ENCODE measurements at places on chromosomes 16 and 17.

GRCh38 chr16:886084-886543 is 84.7 kb downstream of the LMF1 start:
- H3K36me3 ChIP-seq = no peaks in the 10 kb centered on the region
- no peaks in the 10 kb centered on the region for H3K4me1 ChIP-seq
- peak overlapping the region; percentile 55 for H3K27ac ChIP-seq
- no peak for DNase-seq
- H3K4me3 ChIP-seq = peak overlapping the region; percentile 11

GRCh38 chr16:74140557-74140956 is 156.1 kb upstream of the PSMD7 start:
- no peaks in the 10 kb centered on the region for H3K4me1 ChIP-seq
- no peak overlapping the region for H3K27ac ChIP-seq
- DNase-seq = no peak
- H3K36me3 ChIP-seq = no peaks in the 10 kb centered on the region

DNA sequence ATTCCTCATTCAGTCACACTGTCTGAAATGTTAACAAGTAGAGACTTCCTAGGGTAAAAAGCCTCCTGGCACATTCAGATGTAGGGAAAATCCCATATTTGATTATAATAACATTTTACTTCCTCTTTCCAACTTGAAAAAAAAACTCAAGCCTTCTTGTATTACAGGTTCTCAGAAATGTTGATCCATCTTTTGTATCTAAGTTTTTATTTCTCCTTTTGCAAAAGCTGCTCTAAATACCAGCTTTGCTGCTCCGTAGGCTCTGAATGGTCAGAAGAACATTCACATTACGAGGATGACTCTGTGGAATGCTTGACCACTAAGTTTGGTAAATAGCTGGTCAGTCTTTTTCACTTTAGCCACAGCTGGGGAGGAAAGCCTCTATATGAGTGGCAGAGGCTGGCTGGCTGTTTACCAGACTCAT is 13.2 kb upstream of the HEATR6 start:
- DNase-seq = no peak
- H3K4me1 ChIP-seq = no peaks in the 10 kb centered on the region
- no peaks in the 10 kb centered on the region for H3K36me3 ChIP-seq

DNA sequence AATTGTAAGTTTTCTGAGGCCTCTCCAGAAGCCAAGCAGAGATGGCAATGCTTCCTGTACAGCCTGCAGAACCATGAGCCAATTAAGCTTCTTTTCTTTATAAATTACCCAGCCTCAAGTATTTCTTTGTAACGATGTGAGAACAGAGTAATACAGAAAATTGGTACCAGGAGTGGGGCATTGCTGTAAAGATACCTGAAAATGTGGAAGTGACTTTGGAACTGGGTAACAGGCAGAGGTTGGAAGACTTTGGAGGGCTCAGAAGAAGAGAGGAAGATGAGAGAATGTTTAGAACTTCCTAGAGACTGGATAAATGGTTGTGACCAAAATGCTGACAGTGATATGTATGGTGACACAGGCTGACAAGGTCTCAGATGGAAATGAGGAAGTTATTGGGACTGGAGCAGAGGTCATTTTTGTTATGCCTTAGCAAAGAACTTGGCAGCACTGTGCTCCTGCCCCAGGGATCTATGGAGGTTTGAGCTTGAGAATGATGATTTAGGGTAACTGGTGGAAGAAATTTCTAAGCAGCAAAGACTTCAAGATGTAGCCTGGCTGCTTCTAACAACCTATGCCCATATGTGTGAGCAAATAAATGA is 23.1 kb downstream of the PRDM7 start:
- H3K4me1 ChIP-seq = no peaks in the 10 kb centered on the region
- H3K36me3 ChIP-seq = no peaks in the 10 kb centered on the region
- H3K4me3 ChIP-seq = no peak overlapping the region
- no peak for DNase-seq
- H3K27me3 ChIP-seq = no peaks in the 10 kb centered on the region

DNA sequence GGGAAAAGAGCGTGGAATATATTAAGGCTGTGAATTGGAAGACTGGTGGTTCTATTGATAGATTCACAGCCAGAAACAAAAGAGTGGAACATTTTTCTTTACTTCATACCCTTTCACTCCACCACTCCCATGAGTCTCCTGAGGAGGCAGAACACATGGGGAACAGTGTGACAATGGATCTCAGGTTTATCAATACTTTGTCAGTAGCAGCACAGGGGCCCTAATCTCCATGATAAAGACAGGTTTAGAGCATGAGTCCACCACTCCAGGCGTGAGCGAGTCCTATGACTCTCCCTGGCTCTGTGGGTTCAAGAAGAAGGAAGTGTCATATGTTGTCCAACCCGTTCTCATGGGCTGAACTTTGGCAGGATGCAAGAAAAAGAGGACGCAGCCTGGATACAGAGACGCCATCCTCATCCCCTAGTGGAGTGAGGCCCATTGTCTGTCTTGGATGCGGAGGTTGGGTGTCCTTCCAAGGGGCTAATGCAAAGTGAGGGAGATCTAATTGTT is 361.2 kb downstream of the TMEM114 start:
- H3K4me1 ChIP-seq = no peaks in the 10 kb centered on the region
- no peaks in the 10 kb centered on the region for H3K36me3 ChIP-seq
- no peak overlapping the region for H3K4me3 ChIP-seq
- DNase-seq = no peak
- H3K27ac ChIP-seq = no peak overlapping the region

- no peaks in the 10 kb centered on the region for H3K4me1 ChIP-seq
- no peak overlapping the region for H3K4me3 ChIP-seq
- DNase-seq = no peak
- peaks cover 12% of the 10 kb centered on the region for H3K27me3 ChIP-seq
- no peak overlapping the region for H3K27ac ChIP-seq
Observed at GRCh38 chr17:82313195-82314011, 4.0 kb downstream of the CD7 start.

GRCh38 chr16:78407191-78407590 is 307.7 kb downstream of the WWOX start:
- H3K36me3 ChIP-seq = no peaks in the 10 kb centered on the region
- H3K27ac ChIP-seq = no peak overlapping the region
- no peak for DNase-seq
- no peaks in the 10 kb centered on the region for H3K27me3 ChIP-seq
- no peaks in the 10 kb centered on the region for H3K4me1 ChIP-seq
- H3K4me3 ChIP-seq = no peak overlapping the region

GRCh38 chr17:21167303-21167702 is 40.5 kb downstream of the DHRS7B start:
- no peaks in the 10 kb centered on the region for H3K27me3 ChIP-seq
- peak; percentile 56 for DNase-seq
- H3K4me3 ChIP-seq = peak overlapping the region; percentile 30
- peaks cover 2% of the 10 kb centered on the region for H3K36me3 ChIP-seq

DNA sequence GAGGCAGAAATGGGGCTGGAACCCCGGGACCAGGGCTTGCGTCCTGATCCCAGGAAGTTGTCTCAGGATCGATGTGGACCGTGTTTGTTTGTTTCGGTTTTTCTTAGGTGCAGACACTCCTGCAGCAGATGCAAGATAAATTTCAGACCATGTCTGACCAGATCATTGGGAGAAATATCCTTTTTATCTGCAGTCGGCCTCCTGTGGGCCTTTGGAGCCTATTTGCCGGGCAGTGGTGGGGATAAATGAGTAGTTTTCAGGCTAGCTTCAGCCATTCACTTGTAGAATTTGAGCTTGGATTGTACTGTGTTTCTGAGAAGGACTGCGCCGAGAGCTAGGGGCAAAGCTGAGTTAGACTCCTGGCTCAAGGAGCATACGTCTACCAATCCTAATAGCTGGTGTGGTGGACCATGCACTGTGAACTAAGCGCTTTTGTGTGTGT is 816 bp downstream of the HSBP1 start:
- peaks cover 18% of the 10 kb centered on the region for H3K36me3 ChIP-seq
- H3K27ac ChIP-seq = peak overlapping the region; percentile 85
- no peaks in the 10 kb centered on the region for H3K27me3 ChIP-seq
- peak overlapping the region; percentile 90 for H3K4me3 ChIP-seq

- peak overlapping the region; percentile 41 for H3K27ac ChIP-seq
- H3K4me3 ChIP-seq = no peak overlapping the region
- H3K36me3 ChIP-seq = no peaks in the 10 kb centered on the region
- no peak for DNase-seq
Observed at GRCh38 chr16:51834133-51834532, 683.1 kb upstream of the SALL1 start.

DNA sequence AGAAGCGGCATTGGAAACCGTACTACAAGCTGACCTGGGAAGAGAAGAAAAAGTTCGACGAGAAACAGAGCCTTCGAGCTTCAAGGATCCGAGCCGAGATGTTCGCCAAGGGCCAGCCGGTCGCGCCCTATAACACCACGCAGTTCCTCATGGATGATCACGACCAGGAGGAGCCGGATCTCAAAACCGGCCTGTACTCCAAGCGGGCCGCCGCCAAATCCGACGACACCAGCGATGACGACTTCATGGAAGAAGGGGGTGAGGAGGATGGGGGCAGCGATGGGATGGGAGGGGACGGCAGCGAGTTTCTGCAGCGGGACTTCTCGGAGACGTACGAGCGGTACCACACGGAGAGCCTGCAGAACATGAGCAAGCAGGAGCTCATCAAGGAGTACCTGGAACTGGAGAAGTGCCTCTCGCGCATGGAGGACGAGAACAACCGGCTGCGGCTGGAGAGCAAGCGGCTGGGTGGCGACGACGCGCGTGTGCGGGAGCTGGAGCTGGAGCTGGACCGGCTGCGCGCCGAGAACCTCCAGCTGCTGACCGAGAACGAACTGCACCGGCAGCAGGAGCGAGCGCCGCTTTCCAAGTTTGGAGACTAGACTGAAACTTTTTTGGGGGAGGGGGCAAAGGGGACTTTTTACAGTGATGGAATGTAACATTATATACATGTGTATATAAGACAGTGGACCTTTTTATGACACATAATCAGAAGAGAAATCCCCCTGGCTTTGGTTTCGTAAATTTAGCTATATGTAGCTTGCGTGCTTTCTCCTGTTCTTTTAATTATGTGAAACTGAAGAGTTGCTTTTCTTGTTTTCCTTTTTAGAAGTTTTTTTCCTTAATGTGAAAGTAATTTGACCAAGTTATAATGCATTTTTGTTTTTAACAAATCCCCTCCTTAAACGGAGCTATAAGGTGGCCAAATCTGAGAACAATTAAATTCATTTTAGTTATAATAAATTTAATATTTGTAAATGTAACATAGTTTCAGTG is 1.7 kb downstream of the HEXIM1 start:
- H3K4me1 ChIP-seq = peaks cover 38% of the 10 kb centered on the region
- no peaks in the 10 kb centered on the region for H3K36me3 ChIP-seq
- DNase-seq = peak; percentile 86
- H3K27me3 ChIP-seq = no peaks in the 10 kb centered on the region

GRCh38 chr17:17811381-17812210 is 25.2 kb downstream of the SREBF1 start:
- peaks cover 22% of the 10 kb centered on the region for H3K36me3 ChIP-seq
- H3K27me3 ChIP-seq = no peaks in the 10 kb centered on the region
- DNase-seq = no peak
- H3K4me1 ChIP-seq = no peaks in the 10 kb centered on the region

- no peak overlapping the region for H3K27ac ChIP-seq
Observed at GRCh38 chr17:22507823-22508222, 815.5 kb downstream of the KCNJ18 start.
